ENCODE measurements at places on chromosomes 13 and 19.

DNA sequence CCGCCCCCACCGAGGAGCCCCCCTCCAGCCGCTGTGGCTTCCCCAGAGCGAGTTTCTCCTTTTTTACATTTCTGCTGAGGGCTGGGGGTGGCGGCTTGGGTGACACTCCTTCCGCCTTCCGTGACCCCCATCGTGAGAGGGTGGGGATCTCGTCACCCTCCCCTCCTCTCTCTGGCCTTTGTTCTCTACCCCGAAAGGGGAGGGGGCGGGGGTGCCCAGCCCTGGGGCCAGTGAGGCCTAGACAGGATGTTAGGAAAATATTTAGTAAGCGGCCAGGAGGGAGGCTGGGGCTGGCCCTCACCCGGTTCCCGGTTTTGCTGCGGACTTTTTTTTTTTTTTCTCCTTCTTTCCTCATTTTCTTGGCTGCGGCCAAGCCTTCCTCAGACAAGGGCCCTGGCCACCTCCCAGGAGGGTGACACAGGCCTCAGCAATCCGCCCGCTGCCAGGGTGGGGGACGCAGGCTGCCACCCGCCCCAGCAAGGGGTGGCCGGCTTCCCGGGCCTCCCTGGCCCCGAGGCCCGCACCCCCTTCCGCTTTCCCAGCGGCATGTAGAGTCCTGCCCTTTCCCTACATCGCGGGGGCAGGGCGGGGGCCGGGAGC is 3.9 kb downstream of the MIDN start:
- peak; percentile 92 for DNase-seq

DNA sequence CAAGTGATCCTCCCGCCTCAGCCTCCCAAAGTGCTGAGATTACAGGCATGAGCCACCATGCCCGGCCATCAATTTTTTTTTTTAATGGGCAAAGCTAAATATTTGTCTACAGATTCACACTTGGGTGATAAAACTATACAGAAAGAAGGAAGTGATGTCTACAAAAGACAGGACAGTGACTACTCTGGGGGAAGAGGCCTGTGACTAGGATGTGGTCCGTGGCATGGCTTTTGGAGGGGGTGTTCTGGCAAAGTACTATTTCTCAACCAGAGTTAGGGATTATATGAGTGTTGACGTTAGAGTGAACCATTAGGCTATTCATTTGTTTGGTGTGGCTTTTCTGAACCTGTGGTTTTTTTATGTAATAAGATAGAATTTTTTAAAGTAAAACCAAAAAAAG is 42.7 kb downstream of the INSR start:
- DNase-seq: no peak

- no peak for DNase-seq
Observed at GRCh38 chr13:26469602-26470001, 87.9 kb upstream of the WASF3 start.

DNA sequence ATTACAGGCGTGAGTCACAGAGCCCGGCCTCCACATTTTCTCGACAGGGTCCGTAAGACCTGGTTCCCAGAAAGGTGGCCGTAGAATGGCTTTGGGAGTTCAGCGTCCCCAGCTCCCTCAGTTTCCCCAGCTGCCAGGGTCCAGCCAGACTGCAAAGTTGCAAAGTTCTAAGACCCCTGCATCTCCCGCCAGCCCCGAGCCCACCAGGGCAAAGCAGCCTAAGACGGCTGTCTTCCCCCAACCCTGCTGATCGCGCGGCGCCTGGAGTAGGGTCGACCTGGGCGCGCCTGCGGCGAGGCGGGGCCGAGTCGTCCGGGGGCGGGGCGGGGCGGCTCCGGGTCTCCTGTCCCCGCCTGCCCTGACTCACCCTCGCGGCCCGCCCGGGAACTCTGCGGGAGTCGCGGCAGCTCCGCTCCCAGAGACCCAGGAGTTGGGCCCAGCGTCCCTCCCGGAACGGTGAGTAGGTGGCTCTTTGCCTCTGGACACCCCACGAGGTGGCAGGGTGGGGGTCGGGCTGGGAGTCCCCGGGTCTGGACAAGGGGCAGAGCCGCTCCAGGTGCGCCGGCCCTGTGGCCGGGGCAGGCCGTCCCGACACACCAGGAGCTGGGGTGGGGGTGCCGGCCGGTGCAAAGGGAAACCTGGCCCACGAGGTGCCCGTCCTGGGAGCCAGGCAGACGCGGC is at the start of gene LRRC8E:
Gene LRRC8E, plus strand, starts transcription at position 366 of the 681 bp plus-strand sequence. CDS start 7,094 bp downstream, outside the sequence.
- DNase-seq: peak; percentile 80

DNA sequence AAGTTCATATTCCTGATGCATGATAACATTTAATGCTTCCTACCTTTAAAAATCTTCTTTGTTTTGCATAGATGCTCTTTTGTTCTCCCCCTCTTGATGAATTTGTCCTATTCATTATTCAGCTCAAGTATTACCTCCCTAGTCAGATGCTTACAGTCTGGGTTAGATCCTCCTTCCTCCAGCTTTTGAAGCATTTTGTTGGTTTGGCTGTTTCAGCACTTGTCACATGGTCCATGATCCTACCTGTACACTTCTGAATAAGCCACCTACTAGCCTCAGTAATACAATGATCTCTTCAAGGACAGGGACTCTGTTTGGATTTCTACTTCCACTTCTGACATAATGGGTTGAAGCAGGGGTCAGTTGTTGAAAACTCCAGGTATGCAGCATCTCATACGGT is 37.4 kb downstream of the N4BP2L1 start:
- DNase-seq: no peak

DNA sequence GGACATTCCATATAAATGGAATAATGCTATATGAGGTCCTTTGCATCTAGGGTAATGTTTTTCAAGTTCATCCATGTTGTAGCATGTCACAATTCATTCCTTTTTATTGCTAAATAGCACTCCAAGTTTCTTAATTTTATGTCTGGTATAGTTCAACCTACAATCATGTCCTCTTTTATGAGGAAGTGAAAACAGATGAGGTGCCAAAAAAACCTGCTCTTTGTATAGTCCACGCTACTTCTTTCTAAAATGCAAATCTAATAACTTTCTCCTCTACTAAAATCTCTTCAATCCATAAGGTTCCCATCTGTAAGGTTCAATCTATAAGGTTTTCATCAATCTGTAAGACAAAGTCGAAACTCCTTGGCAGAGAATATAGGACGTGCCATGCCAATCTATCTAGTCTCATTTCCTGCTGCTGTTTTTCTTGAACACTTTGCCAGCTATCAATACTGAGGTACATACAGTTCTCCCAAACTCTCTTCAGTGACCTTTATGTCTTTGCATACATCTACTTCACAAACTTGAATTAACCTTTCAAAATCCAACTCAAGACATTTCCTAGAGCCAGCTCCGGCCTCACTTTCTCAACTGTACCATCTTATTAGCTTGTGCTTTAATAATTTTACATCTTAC is 33.7 kb downstream of the INTS6 start:
- DNase-seq: no peak

- DNase-seq: peak; percentile 33
Observed at GRCh38 chr13:51638216-51638871, 54.1 kb downstream of the WDFY2 start.

- no peak for DNase-seq
Observed at GRCh38 chr19:13077240-13077639, 25.4 kb downstream of the LYL1 start.

DNA sequence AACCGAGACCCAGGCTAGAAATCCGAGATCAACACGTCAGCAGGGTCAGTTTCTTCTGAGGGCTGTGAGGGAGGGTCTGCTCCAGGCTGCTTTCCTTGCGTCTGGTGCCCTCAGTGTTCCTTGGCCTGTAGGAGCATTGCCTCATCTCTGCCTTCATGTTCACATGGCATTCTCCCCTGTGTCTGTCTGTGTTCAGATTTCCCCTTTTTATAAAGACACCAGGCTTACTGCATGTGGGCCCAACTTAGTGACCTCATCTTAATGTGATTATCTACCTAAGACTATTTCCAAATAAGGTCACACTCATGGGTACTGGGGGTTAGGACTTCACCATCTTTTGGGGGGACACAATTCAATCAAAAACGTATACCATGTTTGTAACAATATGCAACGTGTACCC is 57.2 kb upstream of the C1QTNF9 start:
- no peak for DNase-seq

DNA sequence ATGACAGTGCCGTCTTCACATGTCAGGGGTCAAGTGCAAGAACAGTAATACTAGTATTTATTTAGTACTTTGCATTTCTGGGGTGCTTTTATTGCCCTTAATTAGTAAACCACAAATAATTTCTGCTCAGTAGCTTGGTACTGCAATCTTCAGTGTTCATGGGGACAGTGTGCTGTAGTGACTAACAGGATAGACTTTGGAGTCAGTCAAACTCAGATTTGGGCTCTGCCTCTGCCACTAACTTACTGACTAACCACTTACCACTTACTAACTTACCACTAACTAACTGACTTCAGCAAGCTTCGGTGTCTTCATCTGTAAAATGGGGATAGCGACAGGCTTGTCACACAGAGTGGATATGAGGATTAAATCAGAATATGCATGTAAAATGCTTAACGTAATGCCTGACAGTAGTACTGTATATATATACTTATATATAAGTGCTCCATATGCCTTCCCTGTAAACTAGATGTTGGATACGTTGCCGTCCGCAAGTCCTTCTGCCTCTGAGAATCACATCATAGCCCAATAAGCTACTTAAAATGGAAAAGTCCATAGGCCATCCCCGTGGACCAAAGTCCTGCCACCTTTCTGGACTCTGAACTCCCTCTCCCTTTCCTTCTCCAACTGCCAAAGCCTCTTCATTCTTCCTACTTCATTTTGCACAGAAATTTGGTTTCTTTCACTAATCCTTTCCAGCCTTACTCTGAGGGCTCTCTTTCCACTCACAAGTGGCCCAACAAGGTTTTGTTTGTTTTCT is 158.1 kb downstream of the ZIC5 start:
- DNase-seq: no peak

DNA sequence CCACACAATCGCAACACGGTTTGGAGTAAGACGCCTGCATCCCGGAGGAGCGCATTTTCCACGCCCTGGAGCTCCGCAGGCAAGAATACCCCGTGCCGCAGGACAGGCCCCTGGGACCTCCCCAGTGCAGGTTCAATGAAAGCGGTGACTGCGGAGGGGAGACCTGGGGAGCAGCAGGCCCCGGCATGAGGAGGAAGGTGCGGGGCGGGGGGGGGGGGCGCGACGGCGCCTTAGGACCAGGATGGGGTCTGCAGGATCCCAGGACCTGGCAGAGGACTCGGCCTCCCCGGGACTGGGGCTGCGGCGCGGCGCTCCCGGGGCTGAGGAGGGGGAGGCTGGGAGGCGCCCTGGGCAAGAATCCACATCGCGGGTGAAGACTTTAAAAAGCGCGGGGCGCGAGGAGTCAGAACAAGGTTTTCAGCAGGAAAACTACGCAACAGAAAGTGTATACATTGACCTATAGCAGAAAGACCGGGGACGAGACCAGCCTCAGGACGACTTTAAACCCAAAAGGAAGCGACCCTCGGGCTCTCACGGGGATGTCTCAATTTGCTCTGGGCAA is 432 bp downstream of the ZNF611 start:
- no peak for DNase-seq

GRCh38 chr13:41361491-41361890 is 50.4 kb downstream of the NAA16 start:
- no peak for DNase-seq

DNA sequence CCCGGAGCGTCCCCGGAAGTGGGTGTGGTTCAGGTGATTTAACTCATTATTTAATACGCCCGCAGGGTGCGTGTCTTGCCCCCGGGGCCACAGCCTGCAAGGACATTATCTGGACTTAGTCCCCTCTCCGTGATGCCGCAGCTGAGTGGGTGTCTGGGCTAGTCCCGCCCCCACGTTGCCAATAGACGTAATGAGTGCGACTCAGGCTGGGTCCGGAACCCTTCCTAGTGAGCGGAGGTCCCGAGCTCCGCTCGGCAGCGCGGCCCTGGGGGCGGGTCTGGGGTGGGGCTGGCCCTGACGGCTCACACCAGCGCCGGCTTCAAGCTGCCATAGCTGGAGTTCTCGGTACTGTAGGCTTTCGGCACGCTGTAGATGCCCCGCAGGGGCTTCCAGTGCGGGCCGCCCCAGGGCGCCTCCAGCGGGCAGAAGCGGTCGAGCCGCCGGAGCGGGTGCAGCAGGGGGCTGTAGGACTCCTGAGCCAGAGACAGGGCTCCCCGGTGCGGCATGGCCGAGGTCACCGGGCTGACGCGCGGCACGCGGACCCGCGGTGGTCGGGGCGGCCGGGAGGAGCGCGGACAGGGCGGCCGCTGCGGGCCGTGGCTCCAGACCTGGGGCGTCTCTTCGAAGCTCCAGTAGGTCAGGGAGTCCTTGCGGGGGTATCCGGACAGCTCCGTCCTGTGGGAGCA is 918 bp upstream of the LHB start:
- peak; percentile 63 for DNase-seq

GRCh38 chr19:55702131-55702627 is 27.2 kb downstream of the EPN1 start:
- no peak for DNase-seq

DNA sequence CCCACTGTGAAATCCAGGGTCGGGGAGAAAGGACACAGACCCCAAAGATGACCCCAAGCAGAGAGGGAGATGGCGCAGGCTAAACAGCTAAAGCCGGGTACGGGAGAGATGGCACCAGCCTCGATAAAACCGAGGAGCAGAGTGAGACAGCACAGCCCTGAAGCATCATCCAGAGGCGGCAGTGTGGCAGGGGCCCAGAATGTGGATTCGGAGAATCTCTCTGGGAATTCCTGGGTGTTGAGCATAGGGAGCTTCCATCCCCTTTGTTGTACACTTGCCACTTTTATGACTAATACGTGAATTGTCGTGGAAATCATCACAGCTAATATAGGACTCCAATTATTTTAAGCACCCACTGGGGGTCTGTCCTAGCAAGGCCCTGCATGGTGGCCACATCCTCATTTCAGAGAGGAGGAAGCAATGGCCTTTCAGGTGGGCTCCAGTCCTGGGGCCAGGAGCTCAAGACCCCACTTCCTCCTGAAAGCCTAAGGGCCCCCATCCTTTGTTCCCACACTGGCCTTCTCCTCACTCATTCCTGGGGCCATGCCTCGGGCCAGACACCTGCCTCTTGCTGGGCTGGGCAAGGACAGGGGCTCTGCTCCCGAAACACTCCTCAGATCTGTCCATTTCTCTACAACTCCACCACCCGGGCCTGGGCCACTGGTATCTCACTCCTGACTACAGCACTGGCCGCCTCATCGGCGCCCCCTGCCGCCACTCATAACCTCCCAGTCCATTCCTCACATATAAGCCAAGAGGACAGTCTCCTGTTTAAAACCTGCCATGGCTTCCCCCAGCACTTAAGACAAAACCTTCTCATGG is 29.3 kb upstream of the ATP1A3 start:
- no peak for DNase-seq

GRCh38 chr13:30791354-30792001 is 56.1 kb downstream of the ALOX5AP start:
- no peak for DNase-seq

GRCh38 chr19:51179256-51179655 is 37.2 kb downstream of the SIGLEC7 start:
- no peak for DNase-seq

- no peak for DNase-seq
Observed at GRCh38 chr19:44367024-44367423, 10.5 kb upstream of the ZNF112 start.

- DNase-seq: no peak
Observed at GRCh38 chr13:91540158-91540736, 141.8 kb downstream of the GPC5 start.

- DNase-seq: no peak
Observed at GRCh38 chr19:47756953-47757608, 11.7 kb downstream of the NOP53 start.

GRCh38 chr13:20362484-20363041 is 130.4 kb upstream of the GJB6 start:
- no peak for DNase-seq

- no peak for DNase-seq
Observed at GRCh38 chr13:39144391-39144790, 106.1 kb downstream of the NHLRC3 start.
